ENCODE measurements at places on chromosomes 5 and 9. TPM values are rescaled to one million over a fixed set of nuclear protein-coding genes. Genes with fewer than 3 reads are reported as not detected.

GRCh38 chr5:72790186-72790585, 26.3 kb upstream of the TNPO1 start:
- no peak for DNase-seq

- DNase-seq, result no peak
These were observed 193.3 kb downstream of the SMARCA2 start for GRCh38 chr9:2208465-2208864.

- DNase-seq, result no peak
These were observed 961.3 kb upstream of the CTNND2 start for GRCh38 chr5:12865529-12865928.

- no peak for DNase-seq
These were observed 9.1 kb upstream of the CDC42SE2 start for GRCh38 chr5:131254741-131255140.

DNA sequence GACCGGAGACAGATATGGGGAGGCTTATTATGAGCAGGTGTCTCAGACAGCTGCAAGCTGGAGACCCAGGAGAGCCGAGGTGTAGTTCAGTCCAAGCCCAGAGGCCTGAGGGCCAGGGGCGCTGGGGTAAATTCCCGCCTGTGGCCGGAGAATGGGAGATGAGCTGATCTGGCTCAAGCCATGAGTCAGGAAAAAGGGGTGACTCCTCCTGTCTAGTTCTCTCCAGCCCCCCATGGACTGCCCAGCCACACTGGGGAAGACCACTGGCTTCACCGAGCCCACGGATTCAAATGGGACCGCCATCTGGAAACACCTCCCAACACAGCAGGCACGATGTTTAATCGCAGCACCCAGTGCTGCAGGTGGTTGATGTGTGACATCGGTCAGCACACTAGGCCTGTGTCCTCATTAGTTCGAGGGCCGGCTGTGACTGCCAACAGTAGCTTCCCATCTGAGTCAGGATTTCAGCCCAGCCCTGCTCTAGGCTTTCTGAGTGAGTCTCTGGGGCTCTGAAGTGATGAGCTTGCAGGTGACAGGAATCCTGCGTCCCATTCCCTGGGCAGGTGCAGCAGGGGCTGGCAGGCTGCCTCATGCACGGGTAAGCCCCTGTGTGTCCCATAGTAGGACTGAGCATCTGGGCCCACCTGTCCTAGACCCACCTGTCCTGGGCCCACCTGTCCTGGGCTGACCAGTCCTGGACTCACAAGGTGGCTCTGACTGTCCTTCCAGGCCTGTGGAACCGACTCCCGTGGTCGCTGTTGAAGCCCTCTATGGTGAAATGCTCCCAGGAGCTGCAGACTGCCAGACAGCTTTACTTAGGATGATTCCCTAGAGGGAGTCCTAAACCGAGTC, 49.7 kb downstream of the AHRR start:
- DNase-seq, result no peak

DNA sequence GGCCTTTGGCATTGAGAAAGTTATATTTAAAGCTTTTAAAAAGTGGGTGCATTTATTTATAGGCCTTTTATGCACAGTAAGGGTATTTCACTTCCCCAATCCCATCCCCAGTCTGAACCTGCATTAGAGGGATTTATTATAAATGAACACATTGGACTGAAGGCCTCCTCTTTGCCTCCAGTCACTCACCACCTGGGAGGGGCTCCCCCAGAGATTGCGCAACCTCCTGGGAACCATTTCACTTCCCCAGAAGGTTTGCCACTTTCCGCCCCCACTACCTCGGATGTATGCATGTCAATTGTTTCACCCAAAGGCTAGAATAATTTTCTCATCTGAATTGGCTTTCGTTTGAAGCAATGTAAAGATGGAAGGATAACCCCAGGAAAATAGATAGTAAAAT, 29.8 kb upstream of the VCAN start:
- DNase-seq, result no peak

DNA sequence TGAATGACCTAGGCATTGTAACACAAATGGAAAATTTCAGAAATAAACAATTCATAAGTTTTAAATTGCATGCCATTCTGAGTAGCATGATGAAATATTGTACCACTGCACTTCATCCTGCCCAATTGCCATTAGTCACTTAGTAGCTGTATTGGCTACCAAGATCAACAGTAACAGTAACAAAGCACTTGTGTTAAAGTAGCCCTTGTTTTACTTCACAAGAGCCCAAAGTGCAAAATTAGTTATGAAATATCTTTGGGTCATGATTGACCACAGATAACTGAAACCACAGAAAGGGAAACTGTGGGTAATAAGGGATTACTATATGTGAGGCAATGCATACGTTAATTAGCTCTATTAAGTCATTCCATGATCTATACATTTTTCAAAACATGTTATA, 33.3 kb upstream of the RORB start:
- no peak for DNase-seq

DNA sequence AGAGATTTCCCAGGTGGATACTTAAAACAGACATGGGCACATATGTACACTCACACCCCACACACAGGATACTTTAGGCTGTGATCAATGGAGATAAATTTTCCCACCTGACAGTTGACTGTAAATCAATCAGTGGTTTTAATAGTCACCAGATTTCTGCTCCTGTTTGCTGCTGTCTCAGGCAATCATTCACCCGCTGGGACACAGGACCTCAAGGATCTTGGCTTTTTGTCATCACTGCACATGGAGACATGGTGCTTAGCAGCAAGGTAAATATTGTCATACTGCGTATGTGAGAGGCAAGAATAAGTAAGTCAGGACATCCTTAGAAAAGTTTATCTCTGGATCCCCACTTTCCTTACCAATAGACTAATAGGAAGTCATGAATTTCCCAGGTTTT, 60.8 kb upstream of the KLF9 start:
- DNase-seq, result no peak

The PLPPR1 gene
- 0.87 TPM for polyA plus RNA-seq

The NR2F1 gene
- 7.6 TPM for polyA plus RNA-seq

The SPATA31D4 gene
- not detected for polyA plus RNA-seq

The AJM1 gene
- 10.4 TPM for polyA plus RNA-seq

The MARCHF3 gene
- 6.5 TPM for polyA plus RNA-seq

The SLC6A7 gene
- 5.7 TPM for polyA plus RNA-seq

The SPATA31A7 gene
- polyA plus RNA-seq, result not detected
